Kasumi-1 (cell line): ENCODE measurements at places on chromosomes 2 and 18.
A peak's percentile ranks its signal among the peaks of the same experiment; 100 is the strongest.

DNA sequence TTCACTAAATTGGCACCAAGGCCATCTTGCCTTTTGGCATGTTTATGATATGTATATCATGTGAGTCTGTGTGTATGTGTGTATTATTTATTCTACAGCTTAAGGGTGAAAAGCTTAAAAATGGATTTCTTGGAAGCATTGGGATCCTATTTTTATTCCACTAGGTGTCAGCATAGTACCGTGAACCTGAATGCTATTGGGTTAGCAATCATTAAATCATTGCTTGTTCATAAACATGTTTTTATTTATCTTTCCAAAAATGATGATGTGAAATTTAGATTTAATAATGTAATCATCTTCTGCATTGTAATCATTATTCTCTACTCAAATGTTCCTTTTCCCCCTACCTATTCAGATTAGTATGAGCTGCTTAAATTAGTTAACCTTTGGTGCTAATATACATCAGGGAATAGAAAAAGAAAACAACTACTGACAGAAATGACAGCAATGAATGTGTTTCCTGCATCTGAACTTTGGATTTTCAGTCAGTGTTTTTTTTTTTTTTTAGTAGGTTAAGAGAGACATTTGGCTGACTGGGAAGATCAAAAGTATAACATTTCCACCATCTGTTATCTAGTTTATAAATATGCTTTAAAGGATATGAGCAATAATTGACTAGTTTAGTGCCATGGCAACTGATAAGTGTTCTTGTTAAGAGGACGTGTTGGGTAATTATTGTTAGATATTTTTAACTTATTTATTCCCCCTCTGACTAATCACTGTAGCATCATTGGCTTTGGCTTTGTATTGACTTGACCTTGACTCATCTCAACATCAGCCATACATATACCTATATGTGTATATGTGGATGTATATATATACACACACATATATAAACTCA, 14.1 kb upstream of the ZSWIM2 start:
- peak; percentile 73 for DNase-seq

DNA sequence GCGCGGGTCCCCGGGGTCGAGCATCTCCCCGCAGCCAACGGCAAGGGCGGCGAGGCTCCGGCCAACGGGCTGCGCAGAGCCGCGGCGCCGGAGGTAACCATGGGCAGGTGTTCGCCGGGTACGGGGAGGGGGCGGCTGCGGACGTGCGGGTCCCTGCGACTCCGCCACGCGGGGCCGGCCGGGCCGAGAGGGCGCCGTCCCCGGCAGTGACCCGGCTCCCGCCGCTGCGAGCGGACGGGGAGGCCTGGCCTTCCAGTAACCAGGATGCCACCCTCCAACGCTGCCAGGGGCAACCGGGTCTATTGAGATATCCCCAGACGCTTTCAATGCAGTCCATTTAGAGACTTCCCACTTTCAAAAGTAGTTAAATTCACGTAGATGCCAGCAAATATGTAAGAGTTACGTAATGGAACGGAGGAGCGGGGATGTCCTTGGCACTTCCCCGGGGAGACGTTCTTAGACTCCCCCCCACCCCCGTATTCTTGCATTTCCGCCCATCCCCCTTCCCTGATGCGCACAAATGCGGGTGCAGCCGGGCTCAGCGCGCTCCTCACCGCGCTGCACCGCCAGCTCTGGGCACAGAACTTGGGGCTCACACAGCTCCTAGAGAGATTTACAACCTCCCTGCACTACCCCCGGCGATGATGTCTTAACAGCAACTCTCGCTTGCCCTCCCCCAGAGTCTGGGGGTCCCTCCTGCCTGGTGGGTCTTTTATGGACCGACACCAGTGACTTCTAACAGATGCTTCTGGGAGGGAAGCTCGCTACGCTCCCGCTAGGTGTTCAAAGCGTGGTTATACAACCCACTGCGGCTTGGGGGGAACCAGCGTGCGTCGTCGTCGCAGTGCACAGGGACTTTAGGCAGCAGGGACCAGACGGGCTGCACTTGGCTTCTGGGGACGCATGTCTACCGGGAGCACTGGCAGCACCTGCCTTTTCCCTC, 657 bp downstream of the SGPP2 start:
- no peak for DNase-seq

DNA sequence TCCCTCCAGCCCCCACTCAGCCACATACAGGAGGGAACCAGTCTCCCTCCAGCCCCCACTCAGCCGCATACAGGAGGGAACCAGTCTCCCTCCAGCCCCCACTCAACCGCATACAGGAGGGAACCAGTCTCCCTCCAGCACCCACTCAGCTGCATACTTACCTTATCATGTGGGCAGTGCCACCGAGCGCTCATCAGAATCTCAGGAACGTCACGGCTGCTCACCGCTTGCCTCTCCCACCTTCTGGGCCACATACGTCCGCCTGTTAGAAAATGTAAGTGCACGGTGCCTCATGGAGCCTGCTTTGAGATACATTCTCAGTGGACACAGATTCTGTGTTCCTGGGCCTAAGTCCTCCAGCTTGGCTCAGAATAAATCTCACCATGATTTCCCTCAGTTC, 124.8 kb downstream of the PXDN start:
- no peak for DNase-seq

DNA sequence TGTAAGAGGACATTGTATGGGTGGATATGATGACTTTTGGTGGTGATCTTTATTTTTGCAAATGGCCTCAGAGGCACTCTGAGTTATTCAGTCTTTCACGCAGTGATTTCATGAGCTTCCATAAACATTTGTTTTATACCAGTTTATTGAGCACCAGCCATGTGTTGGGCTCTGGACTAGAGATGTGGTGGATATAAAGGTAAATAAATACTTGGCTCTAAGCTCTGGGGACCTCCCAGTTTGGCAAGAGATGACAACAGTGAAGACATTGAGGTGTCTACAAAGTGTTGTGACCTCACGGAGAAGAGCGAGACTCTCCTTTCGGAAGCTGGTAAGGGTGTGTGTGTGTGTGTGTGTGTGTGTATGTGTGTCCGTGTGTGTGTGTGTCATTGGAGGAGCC, 146.4 kb downstream of the TANC1 start:
- DNase-seq: no peak
